ENCODE measurements at places on chromosomes 4 and X. TPM values are rescaled to one million over a fixed set of nuclear protein-coding genes. Genes with fewer than 3 reads are reported as not detected.

PI4K2B gene
- 43.3 TPM for total RNA-seq

TEX11 gene
- not detected for total RNA-seq

RNF150 gene
- 9.1 TPM for total RNA-seq

MAGIX gene
- total RNA-seq, result 1.1 TPM

NDP gene
- 0.10 TPM for total RNA-seq

PCDH11X gene
- not detected for total RNA-seq

FAM114A1 gene
- 40.7 TPM for total RNA-seq

ESX1 gene
- not detected for total RNA-seq

PNCK gene
- total RNA-seq, result 0.43 TPM

PAGE4 gene
- not detected for total RNA-seq

LRCH2 gene
- total RNA-seq, result 0.46 TPM

UGT2B15 gene
- not detected for total RNA-seq

CXCL1 gene
- 2.5 TPM for total RNA-seq

MAGED4B gene
- 12.8 TPM for total RNA-seq

Data from MG63 (cell line).